ENCODE measurements at places on chromosomes 3 and 15.

GRCh38 chr15:62390791-62391640 lies 225.9 kb upstream of the C2CD4B start:
- peak; percentile 24 for DNase-seq

- DNase-seq = no peak
Observed at GRCh38 chr15:50377867-50378751, 23.1 kb upstream of the GABPB1 start.

GRCh38 chr15:98597666-98598065 lies 50.7 kb upstream of the IGF1R start:
- no peak for DNase-seq

DNA sequence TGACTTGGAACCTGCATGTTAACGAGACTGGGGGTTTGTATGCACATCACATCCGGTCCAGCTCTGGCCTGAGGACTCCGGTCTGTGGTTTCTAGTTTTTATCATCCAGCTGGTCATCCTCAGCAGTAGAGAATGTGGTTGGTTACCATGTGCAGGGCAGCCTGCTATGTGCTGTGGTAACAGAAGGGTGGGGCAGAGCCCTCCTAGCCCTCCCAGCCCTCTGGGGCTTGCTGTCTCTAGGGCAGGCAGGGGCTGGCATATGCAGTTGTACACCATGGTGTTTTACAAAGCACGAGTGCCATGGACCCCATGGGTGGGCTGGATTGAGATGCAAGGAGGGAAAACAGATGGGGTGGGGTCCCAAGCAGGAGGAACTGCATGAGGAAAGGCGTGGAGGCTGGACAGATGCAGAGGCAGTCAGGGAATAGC lies 70.2 kb downstream of the APBA2 start:
- DNase-seq = peak; percentile 4

DNA sequence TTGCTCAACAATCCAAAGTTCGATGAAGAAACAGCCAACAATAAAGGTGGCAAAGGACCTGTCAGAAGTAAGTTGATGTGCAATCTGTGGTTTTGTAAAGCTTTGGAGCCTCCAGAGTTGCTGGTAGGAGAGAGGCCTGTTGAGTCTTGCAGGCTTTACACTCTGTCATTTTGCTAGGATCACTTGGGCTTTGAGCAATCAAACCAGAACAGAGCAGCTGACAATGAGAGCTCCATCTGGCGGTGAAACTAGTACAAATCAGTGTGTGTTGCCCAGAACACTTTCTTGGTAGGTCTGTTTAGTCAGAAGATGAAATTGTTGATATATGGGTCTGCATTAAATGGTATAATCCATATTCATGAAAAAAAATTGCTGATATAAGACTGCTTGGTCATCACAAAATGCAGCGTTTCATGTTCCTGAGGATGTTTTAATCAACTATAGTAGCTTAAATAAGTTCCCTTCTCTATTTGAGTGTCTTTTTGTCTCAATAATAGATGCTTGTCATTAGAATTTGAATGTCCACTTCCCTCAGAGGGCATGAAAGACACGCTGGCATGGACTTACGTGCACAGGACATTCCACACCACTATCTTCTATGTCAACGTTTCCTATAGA lies 25.7 kb downstream of the TMOD2 start:
- peak; percentile 83 for DNase-seq

DNA sequence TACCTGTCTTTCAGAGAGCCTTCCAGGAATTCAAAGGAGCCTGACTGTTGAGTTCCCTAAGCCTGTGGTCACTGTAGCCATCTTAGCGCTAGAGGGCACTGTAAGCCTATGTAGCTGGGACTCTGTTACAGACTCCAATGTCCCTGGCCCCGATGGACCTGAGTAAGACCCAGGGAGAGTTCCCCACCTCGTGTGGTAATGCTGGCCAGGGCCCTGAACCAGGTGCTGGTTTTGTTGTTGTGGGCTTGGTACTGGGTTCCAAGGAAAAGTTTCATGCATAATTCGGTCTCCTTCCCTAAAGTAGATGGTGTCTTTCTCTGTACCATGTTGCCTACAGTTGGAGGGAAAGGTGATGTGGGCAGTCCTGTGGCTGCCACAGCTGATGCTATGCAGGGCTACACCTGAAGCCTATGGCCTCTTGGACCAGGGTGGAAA lies 32.4 kb downstream of the CDAN1 start:
- peak; percentile 12 for DNase-seq

DNA sequence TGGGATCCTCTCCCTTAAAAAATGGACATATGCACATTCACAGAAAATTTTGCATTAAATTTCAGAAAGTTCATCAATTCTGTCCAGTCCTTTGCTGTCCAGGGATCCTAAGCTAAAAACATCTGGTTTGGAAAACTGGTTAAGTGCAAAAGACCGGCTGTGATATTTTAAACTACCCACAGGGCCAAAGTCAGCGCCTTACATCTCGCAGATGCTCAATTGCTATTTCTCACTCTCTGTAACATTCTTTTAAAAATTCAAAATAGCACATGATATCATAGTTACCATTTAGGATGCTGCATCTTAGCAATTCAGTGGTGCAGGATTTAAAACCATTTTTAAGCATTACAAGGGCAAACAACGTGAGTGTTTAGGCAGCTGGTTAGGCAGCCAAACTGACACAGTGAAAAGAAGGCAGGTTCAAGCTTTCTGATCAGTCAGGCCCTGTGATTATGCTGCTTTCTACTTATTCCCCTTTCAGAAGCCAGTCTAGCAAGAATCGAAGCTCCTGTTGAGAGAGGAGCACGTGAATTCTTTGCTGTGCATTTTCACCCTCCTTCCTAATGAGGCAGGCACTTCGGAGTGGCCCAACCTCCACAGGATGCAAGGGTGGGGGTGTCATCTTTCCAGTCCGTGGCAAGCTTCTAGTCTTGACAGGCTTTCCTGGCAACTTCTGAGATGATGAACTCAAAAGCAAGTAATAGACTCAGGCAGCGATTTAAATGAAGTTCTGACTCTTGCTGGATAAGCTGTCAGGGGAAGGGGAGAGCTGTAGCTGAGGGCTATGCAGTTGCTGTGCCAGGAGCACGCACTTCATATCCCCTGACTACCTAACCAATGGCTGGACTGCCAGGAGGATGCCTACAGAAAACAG lies 8.8 kb downstream of the PRICKLE2 start:
- DNase-seq = no peak

DNA sequence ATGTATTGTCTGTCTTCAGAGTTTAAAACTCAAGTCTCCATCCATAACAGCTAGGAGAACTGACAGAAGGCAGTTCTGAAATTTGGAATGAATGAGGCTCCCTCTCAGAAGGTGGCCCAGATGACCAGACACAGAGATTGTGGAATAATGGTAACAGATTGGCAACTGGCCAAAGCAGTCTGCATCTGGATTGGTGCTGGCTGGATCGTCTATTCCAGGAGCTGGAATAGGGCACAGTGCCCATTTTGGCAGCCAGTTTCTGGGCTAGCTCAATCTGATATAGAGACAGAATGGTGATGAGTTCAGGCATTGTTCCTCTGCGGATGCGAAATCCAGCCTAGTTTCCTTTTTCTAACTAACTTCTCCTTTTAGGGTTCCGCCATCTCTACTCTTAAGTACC lies 851.7 kb downstream of the PDCD6IP start:
- DNase-seq = no peak

GRCh38 chr3:108100906-108101660 lies 10.3 kb upstream of the CD47 start:
- peak; percentile 24 for DNase-seq

- no peak for DNase-seq
Observed at GRCh38 chr3:172107403-172107802, 68.0 kb downstream of the FNDC3B start.

DNA sequence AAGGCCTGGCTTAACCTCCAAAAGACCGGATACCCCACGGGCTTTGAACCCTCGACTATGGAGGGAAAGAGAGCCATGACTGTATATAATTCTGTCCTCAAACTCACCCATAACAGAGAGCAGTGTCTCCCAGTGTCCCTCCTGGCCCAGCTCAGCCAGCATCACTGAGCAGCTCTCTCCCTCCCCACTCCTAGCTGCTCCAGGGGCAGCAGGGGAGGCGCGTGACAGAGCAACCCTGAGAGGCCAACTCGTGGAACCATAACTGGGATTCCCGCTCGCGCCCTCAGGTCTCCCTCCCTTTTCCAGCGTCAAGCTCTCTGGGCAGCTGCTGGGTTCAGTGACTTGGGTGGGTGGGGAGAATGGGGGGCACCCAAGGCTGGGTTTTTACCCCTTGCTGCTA lies 561 bp upstream of the CPLX3 start:
- no peak for DNase-seq

- no peak for DNase-seq
Observed at GRCh38 chr3:47746264-47746663, 35.4 kb downstream of the SMARCC1 start.

- DNase-seq = peak; percentile 26
Observed at GRCh38 chr3:183449391-183449790, 21.0 kb upstream of the MCF2L2 start.

GRCh38 chr3:110929816-110930215 lies 141.8 kb upstream of the NECTIN3 start:
- no peak for DNase-seq

GRCh38 chr3:126067959-126068358 lies 16.0 kb downstream of the SLC41A3 start:
- DNase-seq = no peak

DNA sequence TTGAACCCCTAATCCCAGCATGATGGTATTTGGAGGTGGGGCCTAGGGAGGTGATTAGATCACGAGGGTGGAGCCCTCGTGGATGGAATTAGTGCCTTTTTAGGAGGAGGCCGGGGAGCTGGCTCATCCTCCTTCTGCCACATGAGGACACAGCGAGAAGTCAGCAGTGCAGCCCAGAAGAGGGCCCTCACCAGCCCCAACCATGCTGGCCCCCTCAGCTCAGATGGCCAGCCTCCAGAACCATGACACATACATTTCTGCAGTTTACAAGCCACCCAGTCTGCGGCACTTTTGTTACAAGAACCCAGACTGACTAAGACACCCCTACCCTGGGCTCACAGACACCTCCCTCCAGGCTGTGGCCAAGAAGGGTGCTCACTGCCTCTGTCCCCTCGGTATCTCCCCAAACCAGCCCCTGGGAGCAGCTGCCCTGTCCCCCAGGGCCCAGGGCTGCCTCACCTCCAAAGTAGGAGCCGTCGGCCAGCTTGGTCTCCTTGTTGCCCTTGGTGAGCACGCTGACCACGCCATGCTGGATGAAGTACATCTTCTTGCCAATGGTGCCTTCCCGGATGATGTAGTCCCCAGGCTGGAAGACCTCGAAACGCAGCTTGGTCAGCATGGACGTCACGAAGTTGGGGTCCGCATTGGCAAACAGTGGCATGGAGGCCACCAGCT lies 44.1 kb downstream of the HCN4 start:
- no peak for DNase-seq

- DNase-seq = no peak
Observed at GRCh38 chr3:114435386-114436115, 141.7 kb downstream of the TIGIT start.

DNA sequence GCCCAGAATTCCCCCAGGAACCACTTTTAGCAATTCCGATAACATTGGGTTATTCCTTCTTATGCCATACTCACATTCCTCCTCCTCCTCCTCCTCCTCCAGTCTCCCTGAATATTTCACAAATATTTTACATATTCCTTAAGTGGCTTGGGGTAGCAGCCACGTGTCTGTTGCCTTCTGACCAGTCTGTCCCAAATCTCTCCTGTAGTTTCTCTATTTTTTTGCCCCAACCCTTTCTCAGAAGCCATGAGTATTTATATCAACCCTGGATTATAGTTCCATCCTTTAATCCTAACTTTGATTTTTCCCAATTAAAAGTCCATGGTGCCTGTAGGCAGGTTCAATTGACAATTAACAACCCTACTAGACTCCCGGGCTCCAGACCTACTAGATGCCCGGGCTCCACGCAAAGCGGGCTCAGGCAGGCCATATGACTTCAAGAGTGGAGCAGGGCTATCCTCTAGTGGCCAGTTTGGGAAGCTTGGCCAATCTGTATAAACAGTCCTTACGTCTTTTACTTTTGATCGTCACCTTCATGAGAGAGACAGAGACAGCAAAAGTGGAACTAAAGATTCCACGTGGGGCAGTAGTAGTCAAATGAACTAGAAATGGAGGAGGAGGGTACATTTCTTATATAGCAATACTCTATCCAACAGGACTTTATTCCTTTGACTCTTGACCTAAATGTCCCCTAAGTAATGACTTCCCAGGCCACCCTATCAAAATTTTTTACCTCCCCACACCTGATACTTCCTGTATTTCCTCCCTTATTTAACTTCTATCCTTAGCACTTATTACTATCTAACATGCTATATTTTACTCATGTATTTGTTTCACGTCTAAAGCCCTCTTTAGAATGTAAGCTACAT lies 69.7 kb downstream of the USF3 start:
- DNase-seq = peak; percentile 59

- DNase-seq = peak; percentile 71
Observed at GRCh38 chr3:40179016-40179415, 130.5 kb upstream of the EIF1B start.

GRCh38 chr3:62839748-62840147 lies 35.5 kb downstream of the CADPS start:
- no peak for DNase-seq

GRCh38 chr15:71443538-71443937 lies 328.3 kb downstream of the THSD4 start:
- DNase-seq = peak; percentile 3

- DNase-seq = no peak
Observed at GRCh38 chr3:47007001-47007400, 27.5 kb downstream of the NBEAL2 start.

- no peak for DNase-seq
Observed at GRCh38 chr15:64599716-64600115, 139.3 kb downstream of the ZNF609 start.

GRCh38 chr3:14847613-14848541 lies 29.1 kb downstream of the FGD5 start:
- no peak for DNase-seq

GRCh38 chr3:179933914-179934313 lies 102.8 kb downstream of the PEX5L start:
- no peak for DNase-seq

DNA sequence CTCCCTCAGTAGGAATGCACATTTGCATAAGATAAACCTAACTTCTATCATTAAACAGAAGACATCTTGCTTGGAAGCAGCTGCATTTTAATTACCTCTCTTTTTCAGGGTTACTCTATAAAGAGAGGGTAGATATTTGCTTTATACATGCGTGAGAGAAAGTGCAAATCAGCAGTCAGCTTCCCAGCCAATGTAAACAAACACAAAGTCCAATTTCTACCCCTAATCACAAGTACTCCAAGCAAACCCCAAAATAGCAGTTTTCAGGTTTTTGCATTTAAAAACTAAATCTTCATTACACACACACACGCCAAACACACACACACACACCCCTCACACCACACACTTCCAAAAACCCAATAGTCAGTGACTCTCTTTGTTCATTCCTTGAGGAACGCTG lies 303.9 kb upstream of the ALCAM start:
- DNase-seq = no peak

DNA sequence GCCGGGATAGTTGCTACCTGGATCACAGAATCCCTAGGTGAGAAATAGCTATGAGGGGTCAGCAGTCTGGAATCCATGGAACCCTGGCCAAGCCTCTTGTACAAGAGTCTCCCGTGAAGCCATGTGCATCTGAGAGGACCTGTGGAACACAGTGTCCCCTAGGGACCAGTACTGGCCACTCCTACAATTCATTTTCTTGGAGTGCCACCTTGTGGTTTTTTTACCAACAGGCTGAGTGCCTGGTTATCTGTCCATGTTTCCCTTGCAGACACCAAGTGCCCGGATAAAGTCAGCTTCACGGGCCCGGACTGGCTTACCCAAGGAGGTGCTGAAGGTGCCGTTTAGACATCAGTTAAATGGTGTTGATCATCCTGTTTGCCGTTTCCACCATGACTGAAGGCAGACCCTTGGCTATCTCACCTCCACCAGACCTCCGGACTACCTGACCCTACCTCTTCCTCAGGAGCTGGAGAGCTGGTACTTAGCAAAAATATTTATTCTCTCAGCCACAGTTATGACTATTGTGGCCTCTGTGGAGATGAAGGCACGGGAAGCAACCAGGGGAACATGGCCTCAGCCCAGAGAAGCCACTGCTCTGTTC lies 93.9 kb downstream of the RBPMS2 start:
- DNase-seq = peak; percentile 34
